ENCODE measurements at places on chromosomes 12 and 14.

GRCh38 chr14:102279688-102280348 is 25.1 kb downstream of the MOK start:
- DNase-seq = no peak

- no peak for DNase-seq
These were observed 109.1 kb upstream of the MAX start for GRCh38 chr14:65211341-65211987.

DNA sequence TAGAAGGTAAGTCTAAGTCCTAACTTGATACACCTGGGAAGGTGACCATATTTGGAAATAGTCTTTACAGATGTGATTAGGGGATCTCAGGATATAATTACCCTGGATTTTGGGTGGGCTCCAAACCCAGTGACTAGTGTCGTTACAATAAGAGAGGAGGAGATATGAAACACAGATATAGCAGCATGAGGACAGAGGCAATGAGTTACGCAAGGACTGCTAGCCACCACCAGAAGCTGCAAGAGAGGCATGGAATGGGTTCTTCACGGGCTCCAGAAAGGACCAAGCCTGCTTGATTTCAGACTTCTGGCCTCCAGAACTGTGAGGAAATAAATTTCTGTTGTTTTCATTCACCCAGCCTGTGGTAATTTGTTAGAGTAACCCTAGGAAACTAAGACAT is 28.6 kb downstream of the FGFR1OP2 start:
- DNase-seq = no peak

DNA sequence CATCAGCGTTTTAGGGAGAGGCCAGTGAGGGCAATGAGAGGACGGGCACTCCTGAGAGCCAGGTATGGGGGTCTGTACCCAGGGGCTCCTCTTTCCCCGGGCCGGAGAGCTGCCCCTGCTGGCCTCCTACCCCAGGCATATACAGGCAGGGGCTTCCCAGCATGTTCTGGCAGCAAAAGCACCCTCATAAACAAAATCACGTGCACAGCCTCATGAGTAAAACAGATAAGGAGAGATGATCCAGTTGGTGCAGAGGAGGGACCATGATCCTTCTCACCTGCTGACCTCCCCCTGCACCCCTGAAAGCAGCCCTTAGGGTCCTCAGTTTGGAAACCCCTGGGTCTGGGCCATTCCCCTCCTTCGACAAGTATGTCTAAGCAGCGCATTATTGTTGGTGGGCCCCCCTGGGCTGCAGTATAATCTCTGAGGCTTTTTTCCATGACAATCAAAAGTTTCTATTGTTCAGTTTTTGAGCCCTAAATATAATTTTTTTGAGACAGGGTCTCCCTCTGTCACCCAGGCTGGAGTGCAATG is 5.0 kb upstream of the KRT4 start:
- no peak for DNase-seq

GRCh38 chr14:24966579-24966964 is 83.4 kb downstream of the STXBP6 start:
- DNase-seq = no peak

GRCh38 chr14:105473677-105474482 is 741 bp upstream of the CRIP2 start:
- DNase-seq = peak; percentile 60

DNA sequence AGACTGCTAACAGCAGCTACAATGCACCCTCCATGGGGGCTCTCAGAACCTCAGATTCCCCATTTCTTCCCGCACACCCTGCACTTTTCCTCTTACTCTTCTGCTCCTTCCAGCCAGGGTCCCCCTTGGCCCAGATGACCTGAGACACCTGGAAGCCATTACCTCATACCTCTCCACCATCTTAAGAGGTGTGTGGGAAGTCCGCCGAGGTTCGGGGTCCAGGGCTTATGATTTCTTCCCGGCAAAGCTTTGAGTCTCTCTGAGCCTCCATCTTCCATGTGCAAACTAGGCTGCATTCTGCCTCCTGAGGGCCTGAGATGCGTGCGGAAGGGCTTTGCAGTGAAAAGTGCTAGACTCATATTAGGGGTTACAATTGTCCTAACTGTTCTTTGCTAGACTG is 5.3 kb downstream of the GSC start:
- no peak for DNase-seq

GRCh38 chr12:77001276-77001675 is 64.1 kb downstream of the E2F7 start:
- no peak for DNase-seq

DNA sequence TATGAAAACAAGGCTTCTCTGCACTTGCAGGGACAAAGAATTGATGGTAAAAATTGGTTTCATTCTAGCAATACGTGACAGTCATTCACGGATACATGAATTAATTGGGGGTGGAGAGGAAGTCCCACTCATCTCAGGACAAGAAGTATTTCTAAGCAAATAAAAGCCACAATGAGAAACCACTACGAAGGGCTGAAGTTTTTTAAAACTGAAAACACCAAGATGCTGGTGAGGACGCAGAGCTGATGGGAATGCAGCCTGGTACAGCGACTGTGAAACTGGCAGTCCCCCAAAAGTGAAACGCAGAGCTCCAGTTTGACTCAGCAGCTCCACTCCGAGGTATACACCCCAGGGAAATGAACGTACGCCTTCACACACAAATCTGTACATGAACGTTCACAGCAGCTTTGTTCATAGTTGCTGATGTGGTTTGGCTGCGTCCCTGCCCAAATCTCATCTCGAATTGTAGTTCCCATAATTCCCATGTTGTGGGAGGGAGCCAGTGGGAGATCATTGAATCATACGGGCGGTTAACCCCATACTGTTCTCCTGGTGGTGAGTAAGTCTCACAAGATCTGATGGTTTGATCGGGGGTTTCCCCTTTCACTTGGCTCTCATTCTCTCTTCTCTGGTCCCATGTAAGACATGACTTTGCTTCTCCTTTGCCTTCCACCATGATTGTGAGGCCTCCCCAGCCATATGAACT is 89.0 kb downstream of the SCARB1 start:
- DNase-seq = no peak

DNA sequence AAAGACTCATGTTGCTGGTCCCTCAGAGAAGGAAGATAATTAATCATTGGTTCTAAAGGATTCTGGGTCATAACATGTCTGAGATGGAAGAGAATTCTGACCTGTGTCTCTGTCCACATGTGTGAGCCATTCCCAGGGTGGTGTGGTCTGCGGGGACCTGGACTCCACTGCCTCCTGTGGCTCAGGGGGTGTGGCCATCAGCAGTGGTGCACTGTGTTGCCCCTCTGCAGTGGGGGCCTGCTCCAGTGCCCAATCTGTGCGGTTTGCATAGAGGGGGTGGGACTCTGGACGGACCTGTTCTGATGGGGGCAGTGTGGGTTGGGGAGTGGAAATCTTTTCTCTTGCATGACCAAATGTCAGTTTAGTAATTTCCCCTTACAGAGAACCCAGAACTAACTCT is 13.5 kb downstream of the KRT85 start:
- no peak for DNase-seq

GRCh38 chr14:27886256-27886655 is 880.3 kb upstream of the FOXG1 start:
- DNase-seq = no peak

DNA sequence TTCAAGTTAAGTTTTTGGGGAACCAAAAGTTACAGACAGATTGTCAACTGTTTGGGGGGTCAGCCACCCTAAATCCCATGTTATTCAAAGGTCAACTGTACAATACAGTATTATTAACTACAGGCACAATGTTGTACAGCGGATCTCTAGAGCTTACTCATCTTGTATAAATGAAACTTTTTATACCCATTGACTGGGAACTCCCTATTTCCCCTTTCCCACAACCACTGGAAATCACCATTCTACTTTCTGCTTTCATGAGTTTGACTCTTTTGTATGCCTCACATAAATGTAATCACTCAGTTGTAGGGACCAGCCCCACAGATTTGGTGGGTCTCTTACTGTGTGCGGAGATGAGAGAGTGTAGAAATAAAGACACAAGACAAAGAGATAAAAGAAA is 57.8 kb downstream of the SLCO1B3 start:
- DNase-seq = no peak

DNA sequence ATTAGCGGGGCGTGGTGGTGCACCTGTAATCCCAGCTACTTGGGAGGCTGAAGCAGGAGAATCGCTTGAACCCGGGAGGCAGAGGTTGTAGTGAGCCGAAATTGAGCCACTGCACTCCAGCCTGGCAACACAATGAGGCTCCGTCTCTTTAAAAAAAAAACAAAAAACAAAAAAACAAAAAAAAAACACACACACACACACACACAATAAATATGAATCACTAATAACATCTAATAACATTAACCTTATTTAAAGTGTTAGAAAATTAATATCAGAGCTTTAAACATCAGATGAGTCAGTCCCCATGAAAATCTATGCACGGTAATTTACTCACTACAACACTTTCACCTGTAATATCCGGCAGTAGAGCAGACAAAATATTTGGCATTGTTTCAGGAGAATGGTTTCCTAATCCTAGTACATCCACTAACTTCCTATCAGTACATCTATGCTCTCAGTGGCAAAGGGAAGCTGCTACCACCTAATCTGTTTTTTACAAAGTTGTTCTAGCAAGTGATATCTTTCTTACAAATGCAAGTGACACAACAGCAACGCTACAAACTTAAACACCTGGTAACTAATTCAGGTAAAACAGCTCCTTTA is 36.2 kb downstream of the MED13L start:
- no peak for DNase-seq

GRCh38 chr14:63361790-63362189 is 43.1 kb upstream of the GPHB5 start:
- no peak for DNase-seq

DNA sequence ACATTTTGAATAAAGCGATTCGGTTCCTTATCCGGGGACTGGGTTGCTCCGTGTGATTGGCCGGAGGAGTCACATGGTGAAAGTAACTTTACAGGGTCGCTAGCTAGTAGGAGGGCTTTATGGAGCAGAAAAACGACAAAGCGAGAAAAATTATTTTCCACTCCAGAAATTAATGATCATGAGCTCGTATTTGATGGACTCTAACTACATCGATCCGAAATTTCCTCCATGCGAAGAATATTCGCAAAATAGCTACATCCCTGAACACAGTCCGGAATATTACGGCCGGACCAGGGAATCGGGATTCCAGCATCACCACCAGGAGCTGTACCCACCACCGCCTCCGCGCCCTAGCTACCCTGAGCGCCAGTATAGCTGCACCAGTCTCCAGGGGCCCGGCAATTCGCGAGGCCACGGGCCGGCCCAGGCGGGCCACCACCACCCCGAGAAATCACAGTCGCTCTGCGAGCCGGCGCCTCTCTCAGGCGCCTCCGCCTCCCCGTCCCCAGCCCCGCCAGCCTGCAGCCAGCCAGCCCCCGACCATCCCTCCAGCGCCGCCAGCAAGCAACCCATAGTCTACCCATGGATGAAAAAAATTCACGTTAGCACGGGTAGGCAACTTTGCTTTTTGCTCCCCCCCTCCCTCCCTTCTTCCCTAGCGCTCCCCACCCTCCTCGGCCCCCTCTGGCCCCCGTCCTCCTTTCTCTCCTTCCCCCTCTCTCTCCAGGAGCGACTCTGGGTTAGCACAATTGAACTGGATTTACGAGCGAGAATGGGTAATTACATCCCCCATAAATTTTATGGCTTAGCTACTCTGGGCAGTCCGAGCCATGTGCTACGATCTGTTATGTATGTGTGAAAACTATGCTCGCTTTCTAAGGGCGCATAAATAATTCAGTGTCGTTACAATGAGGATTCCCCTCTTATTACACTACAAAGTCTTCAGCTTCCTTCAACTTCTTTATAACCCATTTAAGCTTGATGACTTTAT is at the start of gene HOXC4:
Gene HOXC4 (plus strand): TSS at position 85 of the 991 bp plus-strand sequence. CDS start 88 bp downstream, at position 173.
- peak; percentile 44 for DNase-seq

DNA sequence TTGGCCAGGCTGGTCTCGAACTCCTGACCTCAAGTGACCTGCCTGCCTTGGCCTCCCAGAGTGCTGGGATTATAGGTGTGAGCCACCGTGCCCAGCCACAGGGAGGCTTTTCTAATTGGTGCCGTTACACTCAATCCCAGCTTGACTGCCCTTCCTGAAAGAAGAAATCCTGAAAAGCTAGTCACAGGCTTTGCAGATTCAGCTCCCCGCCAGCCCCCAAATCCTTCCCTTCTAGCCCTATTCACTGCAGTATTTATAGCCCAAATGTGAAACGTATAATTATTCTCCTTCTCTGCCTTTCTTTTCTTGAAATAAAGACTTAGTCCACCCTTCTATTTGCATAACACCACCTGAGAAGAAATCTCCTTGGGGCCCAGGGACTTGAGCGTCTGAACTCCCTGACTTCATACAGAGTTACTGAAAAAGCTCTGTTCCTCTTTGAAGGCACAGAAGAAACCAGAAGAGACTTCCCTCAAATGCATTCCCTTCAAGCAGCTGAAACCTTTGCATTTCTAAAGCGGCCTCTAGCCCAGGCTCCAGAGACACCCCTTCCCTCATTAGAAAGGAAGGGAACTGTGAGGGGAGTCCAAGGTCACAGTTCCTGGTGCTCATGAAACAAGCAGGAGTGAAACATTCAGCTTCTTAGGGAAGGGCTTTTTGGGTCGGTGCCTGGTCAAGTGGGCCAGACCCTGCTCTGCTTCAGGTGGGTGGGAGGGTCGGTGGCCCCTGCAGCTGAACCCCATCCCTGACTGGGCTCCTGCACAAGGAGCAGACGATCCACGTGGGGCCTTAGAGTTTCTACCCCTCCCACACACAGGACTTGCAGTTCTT is 42.3 kb upstream of the BATF start:
- no peak for DNase-seq

GRCh38 chr14:72549026-72549425 is 344.9 kb downstream of the DPF3 start:
- DNase-seq = no peak

- DNase-seq = peak; percentile 49
These were observed 511.7 kb downstream of the TMTC2 start for GRCh38 chr12:83198291-83199015.

GRCh38 chr14:59337141-59337611 is 128.0 kb downstream of the GPR135 start:
- no peak for DNase-seq

- no peak for DNase-seq
These were observed 151.4 kb upstream of the IFNG-AS1 start for GRCh38 chr12:67837876-67838275.

GRCh38 chr14:89443042-89443629 is 26.1 kb upstream of the FOXN3 start:
- DNase-seq = no peak

DNA sequence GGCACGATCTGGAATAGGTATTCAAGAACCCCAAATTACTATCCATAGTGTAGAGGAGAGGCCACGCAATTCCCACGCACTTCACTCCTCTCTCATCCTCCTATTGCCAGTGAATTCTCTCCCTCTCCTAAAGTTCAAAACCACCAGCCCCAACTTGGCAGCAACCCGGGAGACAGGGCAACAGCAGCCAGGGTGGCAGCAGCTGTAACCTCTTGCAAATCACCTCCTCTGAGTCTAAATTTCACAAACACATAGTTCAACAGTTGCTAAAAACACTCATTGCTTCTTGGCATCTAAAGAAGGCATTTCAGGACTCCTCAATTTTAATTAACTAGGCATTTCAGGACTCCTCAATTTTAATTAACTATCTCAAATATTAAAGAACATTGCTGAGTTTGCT is 37.7 kb upstream of the MANSC4 start:
- DNase-seq = no peak
